KBM-7 (cell line): ENCODE measurements at places on chromosomes 2 and 18.

DNA sequence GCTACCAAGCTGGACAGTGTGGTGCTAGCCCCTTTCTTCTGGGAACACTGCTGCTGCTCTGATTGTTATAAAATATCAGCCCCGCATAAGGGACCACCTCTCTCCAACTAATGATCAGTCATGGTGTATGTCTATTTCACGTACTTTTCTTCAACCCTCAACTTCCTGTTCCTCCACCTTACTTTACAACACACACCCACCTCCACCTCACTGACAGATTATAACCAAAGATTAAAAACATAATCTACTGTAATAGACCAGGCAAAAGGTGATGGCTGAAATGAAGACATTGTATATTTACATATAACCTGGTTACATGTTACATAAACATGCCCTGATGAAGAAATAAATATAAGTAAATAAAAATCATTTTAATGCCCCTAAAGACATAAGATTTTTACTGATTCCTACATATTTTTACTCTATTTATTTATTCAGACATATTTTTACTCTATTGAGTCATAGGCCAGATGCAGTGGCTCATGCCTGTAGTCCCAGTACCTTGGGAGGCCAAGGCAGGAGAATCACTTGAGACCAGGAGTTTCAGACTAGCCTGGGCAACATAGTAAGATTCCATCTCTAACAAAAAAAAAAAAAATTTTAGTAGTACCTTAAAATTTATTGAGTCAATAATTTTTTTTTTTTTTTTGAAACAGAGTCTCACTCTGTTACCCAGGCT is 12.8 kb downstream of the STK39 start:
- no peak for DNase-seq

DNA sequence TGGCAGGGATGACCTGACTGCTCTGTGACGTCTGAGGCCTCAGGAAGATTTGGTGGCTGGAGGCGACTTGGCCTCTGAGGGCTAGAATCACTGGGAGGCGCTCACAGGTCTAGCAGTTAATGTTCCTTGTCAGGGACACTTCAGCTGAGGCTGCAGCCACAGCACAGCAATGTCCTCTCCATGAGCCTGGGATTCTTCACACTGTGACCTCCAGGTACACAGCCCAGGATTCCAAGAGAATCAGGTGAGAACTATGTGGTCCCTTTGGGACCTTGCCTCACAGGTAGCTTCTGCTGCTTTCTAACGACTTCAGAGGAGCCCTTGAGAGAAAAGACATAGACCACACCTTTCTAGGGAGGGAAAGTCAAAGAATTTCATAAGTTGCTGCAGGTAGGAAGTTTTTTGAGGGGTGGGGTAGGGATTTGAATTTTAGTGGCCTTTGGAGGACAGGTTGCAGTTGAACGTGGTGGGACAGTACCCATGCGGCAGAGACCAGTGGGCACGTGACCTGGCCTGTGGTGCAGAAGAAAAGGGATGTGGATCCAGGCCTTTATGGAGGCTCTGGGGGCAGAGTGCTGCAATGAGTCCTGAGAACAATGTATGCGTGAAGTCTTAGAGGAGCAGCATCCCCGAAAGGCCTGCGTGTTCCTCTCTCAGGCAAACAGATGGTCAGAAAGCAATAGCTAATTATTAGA is 86.2 kb downstream of the LYPD1 start:
- DNase-seq, result no peak

GRCh38 chr18:55422456-55423180 is 165.4 kb downstream of the TCF4 start:
- DNase-seq, result no peak

DNA sequence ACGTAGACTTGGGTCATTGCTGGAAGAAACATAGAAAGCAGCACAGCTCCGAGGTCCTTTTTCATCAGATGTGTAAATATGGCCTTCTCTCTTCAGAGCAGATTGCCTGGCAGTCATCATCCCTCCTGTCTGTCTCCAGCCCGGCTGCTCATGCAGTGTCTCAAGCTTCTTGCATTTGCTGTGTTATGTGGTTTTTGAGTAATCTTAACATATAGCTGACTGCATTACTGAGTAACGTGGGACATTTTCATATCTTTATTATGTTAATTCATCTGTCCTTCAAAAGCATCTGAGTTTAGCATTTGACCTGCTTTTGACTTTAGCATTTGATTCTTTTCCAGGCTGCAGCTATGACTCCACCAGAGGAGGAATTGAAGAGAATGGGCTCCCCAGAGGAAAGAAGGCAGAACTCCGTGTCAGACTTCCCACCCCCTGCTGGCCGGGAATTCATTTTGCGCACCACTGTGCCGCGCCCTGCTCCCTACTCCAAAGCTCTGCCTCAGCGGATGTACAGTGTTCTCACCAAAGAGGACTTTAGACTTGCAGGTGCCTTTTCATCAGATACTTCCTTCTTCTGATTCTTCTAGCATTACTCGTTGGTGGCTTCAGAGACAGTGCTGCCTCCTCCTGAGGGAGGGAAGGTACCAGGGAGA is 116.2 kb downstream of the RAB3GAP1 start:
- DNase-seq, result no peak

- no peak for DNase-seq
Observed at GRCh38 chr2:205850611-205851010, 168.3 kb downstream of the NRP2 start.
